Stomach (tissue), 19 donors: ENCODE measurements at places on chromosomes 3 and 15. TPM values are rescaled to one million over a fixed set of nuclear protein-coding genes. Genes with fewer than 3 reads are reported as not detected.

DNA sequence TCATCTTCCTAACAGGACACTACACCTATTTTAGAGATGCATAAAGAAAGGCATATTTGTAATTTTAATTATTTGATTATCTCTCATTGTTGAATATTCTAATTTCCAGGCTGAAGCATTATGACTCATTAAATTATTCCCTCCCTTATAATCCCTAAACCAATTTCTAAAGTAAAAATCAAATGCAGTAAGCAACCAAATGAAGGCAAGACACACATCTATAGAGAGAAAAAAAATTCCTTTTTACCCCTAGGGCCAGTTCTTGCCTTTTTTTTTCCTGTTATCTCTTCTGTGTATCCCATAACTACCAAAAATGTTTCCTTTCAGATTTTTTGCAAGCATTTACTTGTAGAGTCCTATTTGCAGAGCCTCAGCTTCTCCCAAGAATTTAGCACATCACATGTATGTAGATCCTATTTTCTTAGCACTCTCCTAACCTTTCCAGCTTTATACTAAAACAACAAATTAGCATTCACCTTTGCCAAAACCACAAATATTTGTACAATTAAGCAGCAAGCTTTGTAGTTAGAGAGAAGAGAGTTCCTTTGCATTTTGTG, 177.9 kb downstream of the SATB1 start:
- no peak overlapping the region for H3K27ac ChIP-seq
- no peaks in the 10 kb centered on the region for H3K4me1 ChIP-seq
- H3K27me3 ChIP-seq, result no peaks in the 10 kb centered on the region
- DNase-seq, result no peak

DNA sequence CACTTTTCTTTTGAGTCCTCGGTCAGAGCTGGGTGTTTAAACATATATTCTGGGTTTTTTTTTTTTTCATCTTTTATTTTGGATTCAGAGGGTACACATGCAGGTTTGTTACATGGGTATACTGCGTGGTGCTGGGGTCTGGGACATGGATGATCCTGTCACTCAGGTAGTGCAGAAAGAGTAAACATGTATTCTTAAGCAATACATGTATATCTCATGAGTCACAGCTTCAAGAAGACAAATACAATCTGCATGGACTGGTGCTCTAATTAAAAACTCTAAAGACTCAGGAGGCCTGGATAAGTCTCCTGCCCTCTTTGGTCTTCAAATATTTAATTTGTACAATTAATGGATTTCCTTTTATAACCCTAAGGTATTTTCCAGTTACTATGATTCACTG, 50.6 kb upstream of the PHLDB2 start:
- peak overlapping the region; percentile 47 for H3K27ac ChIP-seq
- no peaks in the 10 kb centered on the region for H3K36me3 ChIP-seq
- DNase-seq, result no peak
- H3K27me3 ChIP-seq, result no peaks in the 10 kb centered on the region
- no peak overlapping the region for H3K4me3 ChIP-seq
- H3K4me1 ChIP-seq, result peaks cover 36% of the 10 kb centered on the region

- H3K4me3 ChIP-seq, result no peak overlapping the region
- H3K4me1 ChIP-seq, result no peaks in the 10 kb centered on the region
- no peaks in the 10 kb centered on the region for H3K36me3 ChIP-seq
- no peaks in the 10 kb centered on the region for H3K27me3 ChIP-seq
- DNase-seq, result no peak
- H3K27ac ChIP-seq, result no peak overlapping the region
Measured at GRCh38 chr15:43314171-43314570, 16.2 kb downstream of the LCMT2 start.

DNA sequence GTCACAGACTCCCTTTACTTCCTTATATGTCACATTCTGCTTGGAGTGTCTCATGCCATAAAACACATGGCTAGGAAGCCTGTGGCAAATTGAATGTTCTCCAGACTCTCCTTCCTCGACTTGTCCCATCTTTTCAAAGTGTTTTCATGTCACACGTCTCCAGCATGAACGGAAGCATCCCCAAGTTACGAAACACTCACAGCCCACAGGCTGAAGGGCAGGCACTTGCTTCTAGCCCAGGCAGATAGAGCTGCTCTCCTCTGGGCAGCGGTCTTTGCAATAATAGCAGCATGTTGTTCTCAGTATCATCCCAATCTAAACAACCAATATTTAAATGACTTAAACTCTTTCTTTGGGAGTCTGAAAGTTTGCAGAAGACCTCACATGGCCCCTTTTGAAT, 85.3 kb upstream of the ADAMTS9 start:
- H3K4me3 ChIP-seq, result no peak overlapping the region
- H3K4me1 ChIP-seq, result no peaks in the 10 kb centered on the region
- no peaks in the 10 kb centered on the region for H3K27me3 ChIP-seq
- no peak overlapping the region for H3K27ac ChIP-seq
- no peaks in the 10 kb centered on the region for H3K36me3 ChIP-seq

DNA sequence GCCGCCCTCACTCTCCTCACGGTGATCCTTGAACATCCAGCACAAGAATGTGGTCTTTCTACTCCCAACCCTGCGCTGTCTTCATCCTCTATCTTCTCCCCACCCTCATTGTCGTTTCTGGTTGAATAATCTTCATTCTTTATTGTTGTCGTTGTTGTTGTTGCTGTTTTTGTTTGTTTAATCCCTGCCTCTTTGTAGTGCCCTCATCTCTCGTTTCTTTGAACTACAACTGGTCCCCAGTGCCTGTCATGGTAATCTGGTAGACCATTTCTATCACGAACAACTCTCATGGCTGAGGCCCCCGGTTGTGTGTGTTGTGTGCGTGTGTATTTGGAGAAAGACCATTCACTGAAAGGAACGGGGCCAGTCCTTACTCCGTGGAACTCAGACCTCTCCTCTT, 1.3 kb upstream of the MYO5A start:
- H3K4me1 ChIP-seq, result peaks cover 10% of the 10 kb centered on the region
- peak overlapping the region; percentile 66 for H3K4me3 ChIP-seq
- peak overlapping the region; percentile 87 for H3K27ac ChIP-seq
- no peak for DNase-seq

Gene NUTM1
- not detected for total RNA-seq

DNA sequence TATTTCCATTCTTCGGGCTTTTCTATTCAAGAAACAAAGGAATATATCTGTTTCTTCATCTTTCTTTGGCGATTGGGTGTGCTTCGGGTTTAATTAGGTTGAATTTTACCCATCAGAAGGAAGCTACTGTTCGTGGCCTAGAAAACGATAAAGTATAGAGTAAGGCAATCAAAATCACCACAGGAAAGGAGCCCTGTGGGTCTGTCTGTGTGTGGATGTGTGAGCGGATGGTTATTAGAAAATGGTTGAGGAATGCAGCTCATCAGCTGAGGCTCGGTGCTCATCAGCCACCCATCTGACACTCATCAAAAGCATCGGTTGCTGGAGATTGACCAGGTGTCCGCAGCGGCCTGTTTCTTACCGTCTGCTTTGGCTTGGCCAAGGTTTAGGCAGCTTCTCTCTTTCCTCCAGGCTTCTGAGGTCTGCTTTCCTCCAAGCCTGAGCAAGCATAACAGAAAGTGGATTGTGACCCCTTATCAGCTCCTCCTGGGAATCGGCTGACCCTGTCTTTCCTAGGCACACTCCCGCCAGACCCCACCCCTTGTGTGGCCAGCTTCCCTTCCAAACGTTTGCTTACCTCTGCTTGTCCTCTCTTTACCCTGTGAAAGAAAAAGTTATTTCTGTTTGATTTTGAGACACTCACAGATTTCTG, 17.6 kb upstream of the ISLR start:
- H3K4me3 ChIP-seq, result no peak overlapping the region
- H3K27me3 ChIP-seq, result peaks cover 4% of the 10 kb centered on the region
- H3K27ac ChIP-seq, result no peak overlapping the region
- H3K4me1 ChIP-seq, result peaks cover 3% of the 10 kb centered on the region
- H3K36me3 ChIP-seq, result no peaks in the 10 kb centered on the region
